Stimulated activated CD8-positive, alpha-beta memory T cell treated with anti-CD3 and anti-CD28 coated beads, Interleukin-4, amount 100 ng/mL, for 1 hour (primary cell): ENCODE measurements at places on chromosomes 6 and 20.

- DNase-seq: no peak
These were observed 650.4 kb downstream of the RFPL4B start for GRCh38 chr6:112997421-112998085.

DNA sequence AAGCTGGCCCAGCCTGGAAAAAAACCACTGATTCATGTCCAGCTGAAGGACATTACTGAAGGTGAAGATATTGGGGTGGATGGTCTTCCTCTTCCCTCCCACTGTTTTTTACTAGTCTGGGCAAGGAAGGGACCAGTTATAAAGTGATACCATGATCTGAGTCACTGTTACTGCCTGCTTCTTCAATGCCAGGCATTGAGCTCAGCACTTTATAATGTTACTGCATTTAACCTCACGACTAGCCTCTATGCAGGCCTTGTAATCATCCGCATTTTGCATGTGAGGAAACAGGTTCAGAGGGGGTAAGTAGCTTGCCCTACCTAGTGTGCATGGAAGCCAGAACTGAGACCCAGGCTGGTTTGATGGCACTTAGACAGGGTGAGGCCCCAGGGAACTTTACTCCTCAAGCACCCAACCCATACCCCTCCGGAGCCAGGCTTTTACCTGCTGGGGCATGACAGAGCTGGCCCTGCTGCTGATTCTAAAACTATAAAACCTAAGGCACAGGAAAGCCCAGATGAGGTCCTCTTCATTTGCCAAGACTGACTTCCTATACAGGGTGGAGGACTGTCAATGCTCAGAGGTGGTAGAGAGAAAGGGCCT, 11.0 kb upstream of the KCNK5 start:
- DNase-seq: no peak

DNA sequence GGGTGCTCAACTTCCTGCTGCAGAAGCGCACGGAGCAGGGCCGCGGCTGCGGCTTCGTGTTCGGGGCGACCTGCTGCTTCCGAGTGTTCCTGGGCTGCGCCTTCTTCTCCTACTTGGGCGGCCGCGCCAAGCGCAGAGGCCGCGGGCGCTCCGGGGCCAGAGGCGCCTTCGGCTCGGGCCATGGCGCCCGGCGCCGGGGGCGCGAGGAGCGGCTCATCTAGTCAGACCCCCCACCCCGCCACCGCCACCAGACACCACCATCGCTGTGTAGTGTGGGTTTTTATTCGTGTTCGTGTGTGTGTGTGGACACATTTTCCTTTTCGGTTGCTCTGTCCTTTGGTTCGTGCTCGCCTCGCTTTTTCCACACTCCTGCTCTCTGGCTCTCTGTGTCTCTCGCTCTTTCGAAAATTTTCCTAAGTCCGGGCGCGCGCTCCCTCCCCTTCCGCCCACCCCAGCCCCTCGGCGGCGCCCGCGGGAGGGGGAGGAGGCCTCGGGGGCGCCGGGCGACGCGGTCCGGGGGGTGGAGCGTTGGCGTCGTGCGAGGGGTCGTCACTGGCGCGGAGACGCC, 38.1 kb downstream of the GNAS start:
- DNase-seq: peak; percentile 57

GRCh38 chr6:82616386-82617028, 252.9 kb downstream of the TPBG start:
- DNase-seq: no peak

DNA sequence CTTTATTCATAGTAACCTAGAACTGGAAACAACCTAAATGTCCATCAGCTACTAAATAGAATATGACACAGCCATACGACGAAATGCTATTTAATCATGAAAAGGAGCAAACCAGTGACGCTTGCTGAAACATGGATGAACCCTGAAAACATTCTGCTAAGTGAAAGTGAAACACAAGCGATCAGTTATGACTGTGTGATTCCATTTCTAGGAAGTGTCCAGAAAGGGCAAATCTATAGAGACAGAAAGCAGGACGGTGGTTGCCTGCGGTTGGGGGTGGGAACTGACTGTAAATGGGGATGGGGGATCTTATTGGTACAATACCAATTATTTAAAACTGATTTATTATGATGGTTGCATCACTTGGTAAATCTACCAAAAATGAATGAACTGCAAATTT, 126.8 kb downstream of the IPCEF1 start:
- no peak for DNase-seq

DNA sequence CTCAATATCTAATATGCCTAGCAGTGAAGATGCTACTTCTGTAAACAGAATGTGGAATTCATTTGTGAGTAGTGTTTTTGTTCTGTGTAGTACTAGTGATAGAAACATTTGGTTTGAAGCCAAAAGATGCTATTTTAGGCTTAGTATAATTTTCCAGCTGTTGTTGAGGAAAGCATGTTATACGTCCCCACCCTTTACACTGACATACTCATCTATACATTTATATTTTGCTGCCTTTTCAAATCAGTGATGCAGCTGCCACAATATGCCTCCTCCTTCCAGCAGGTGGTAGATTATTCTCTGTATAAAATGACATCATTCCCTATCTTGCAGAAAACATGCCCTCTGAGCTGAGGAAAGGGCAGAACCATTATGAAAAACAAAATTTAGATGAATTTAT, 1217.6 kb upstream of the GJE1 start:
- no peak for DNase-seq

GRCh38 chr20:18048176-18048575, 9.5 kb downstream of the OVOL2 start:
- DNase-seq: no peak

DNA sequence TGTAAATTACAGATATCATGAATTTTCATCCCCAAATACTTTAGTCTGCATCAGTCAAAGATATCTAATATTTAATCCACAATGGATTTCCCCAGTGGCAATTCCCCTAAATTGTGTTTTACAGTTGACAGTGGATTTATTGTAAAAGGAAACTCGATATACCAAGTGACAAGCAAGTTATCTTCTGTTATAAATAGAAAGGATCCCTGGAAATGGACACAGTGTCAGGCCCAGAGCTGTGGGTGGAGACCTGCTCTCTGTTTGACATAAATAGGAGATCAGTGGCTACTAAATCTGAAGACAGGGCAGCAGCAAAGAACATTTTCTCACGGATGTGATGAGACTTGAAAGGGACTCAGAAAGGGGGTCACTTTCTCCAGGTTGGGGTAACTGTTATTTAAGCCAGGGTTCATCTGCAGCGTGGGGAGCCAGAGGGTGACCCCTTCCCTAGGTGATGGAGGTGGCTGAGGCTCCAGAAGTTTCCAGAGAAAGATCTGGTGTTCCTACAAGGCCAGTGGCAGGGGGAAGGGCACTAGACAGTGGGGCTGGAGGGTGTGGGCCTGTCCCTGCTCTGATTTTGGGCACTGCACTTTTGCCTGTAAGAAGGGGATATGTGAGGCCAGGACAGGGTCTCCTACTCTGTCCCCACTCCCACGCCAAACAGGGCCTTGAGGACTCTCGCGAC, 12.3 kb upstream of the FAM110A start:
- DNase-seq: no peak

DNA sequence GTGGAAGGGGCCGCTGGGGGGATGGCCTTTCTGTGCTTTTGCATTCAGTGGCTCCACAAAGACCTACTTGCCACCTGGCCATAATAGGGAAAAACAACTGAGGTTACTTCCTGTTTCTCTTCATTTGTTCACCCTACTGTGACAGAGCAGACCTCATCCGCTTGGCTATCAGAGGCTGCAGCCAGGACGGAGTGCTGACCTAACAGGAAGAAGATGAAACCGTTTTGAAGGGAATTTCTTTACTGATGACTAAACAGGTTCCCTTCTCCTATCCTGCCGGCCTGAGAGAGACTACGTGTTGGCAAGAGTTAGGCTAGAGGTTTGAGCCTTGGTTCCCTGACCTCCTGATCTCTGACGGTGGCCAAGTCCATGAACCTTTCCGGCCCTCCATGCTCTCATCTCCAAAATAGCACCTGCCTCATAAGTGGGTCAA, 21.3 kb downstream of the PRR18 start:
- no peak for DNase-seq

DNA sequence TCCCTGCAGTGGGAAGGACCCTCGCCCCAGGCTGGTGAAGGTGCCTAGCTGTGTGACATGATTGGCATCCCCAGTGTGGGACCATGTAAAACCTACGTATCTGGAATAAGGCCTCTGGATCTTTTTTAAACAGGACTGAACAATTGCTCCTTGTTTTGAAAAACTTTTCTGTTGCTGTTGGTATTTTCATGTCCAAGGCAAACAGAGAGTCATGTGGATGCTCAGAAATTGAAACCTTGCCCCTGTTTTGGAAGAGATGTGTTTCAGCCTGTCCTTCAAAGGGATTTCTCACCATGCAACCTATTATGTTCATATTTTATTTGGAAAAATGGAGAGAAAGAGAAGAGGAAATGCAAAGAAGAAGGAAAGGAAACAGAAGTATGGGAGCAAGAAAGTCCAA, 362.3 kb downstream of the PKHD1 start:
- DNase-seq: no peak
